ENCODE measurements at places on chromosomes 2 and 18. TPM values are rescaled to one million over a fixed set of nuclear protein-coding genes. Genes with fewer than 3 reads are reported as not detected.

Gene TSN
- polyA plus RNA-seq: 84.9 TPM

DNA sequence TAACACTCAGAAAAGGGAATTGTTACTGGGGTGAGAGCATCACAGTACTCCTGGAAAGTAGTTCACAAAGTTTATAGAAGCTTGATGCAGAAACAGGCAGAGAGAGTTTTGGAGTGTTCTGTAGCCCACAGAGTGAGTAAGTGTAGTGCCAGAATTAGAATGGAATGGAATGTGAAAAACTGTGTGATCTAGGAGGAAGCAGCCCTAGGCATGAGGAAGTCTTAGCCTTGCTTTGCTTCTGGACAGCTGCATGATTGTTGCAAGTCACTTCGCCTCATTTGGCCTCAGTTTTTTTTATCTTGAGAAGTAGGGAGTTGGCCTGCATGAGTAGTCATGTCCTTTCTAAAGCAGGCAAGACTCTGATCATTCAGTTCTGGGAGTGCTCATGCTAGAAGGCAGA lies 10.9 kb downstream of the SERPINB12 start:
- DNase-seq: peak; percentile 6

- DNase-seq: no peak
These were observed 31.6 kb downstream of the B3GNT2 start for GRCh38 chr2:62227386-62228075.

- DNase-seq: no peak
These were observed 33.0 kb upstream of the METTL21A start for GRCh38 chr2:207658156-207658555.

Gene LIPG
- polyA plus RNA-seq: 53.3 TPM

GRCh38 chr2:218555527-218555926 lies 12.6 kb downstream of the USP37 start:
- no peak for DNase-seq

- no peak for DNase-seq
These were observed 17.9 kb downstream of the CYP26B1 start for GRCh38 chr2:72129681-72130340.

- no peak for DNase-seq
These were observed 29.9 kb downstream of the ANO7 start for GRCh38 chr2:241218131-241219029.

GRCh38 chr2:105235388-105236059 lies 6.0 kb upstream of the GPR45 start:
- peak; percentile 78 for DNase-seq

GRCh38 chr2:131022731-131023130 lies 70.5 kb downstream of the FAM168B start:
- DNase-seq: no peak

GRCh38 chr2:60899230-60899891 lies 18.0 kb downstream of the REL start:
- DNase-seq: no peak

Gene DIPK1C
- 0.46 TPM for polyA plus RNA-seq

- no peak for DNase-seq
These were observed 456.7 kb downstream of the NRXN1 start for GRCh38 chr2:50575232-50575631.

DNA sequence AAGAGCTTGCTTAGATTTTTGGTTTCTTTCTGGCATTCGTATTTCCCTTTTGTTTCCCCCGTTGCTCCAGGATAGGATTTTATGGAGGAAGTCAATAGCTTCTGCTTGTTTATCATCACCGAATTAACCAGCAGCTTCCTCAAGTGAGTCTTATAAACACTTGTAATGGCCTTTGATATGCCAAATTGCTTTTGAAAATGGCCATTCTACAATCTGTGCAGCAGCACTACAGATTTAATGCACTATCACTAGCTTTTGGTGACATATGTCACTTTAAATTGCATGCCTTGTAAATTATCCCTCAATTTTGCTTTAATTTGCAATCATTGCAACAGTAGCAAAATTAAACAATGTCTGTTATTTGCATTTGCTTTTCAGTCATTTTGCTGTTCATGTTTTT lies 774.7 kb downstream of the METTL4 start:
- no peak for DNase-seq

- DNase-seq: no peak
These were observed 206.9 kb upstream of the SPRED2 start for GRCh38 chr2:65639156-65639864.

DNA sequence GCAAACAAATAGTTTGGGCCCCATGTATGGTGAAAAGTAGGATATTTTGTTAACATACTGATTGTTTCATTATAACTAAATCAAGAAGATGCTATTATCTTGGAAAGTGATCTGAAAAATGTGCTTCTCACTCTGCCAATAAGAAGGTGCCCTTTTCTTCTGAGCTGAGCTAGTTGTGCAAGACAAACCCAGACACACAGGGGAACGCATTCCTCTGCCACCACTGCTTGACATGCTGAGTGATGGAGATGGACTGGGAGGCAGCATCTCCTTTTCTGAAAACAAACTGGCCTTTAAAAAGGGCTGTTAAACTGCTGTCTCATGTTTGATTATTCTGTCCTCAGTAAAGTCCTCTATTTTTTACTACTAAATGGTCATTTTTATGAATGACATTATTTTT lies 1989.9 kb upstream of the CELF4 start:
- DNase-seq: no peak
